ENCODE measurements at places on chromosomes 2 and 18.

DNA sequence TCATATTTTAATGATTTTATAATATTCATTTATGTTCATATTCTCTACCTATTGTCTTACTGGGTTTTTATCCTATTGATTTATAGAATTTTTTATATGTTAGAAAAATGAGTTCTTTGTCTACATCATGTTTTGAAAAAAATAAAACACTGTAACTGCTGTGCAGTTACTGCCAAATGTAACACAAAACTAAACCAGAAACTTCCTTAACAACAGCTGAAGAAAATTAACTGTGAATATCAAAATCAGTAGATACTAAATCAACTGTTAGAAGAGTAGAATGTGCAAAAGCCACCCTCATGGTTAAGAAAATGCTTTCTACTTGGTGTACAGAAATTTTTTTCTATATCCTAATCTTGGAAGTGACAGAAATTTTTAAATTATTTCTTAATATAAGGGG lies 69.5 kb downstream of the PTRHD1 start:
- no peak for DNase-seq

DNA sequence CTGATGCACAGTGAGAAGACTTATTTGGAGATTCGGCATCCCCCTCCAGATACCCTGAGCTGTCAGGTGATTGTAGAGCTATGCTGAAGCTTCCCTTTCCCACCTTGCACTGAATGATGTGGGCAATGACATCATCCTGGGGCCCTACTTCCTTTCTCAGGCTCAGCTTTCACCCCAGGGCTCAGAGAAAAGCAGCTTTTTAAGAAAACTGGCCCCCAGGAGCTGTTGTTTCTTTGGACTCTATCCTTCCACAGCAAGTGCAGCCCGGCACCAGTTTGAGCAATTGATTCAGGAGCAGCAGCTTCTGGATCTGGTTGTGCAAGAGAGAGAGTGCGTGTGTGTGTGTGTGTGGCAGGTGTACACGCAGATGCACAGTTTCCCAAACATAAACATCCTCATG lies 251.3 kb downstream of the ANAPC1 start:
- DNase-seq = no peak

DNA sequence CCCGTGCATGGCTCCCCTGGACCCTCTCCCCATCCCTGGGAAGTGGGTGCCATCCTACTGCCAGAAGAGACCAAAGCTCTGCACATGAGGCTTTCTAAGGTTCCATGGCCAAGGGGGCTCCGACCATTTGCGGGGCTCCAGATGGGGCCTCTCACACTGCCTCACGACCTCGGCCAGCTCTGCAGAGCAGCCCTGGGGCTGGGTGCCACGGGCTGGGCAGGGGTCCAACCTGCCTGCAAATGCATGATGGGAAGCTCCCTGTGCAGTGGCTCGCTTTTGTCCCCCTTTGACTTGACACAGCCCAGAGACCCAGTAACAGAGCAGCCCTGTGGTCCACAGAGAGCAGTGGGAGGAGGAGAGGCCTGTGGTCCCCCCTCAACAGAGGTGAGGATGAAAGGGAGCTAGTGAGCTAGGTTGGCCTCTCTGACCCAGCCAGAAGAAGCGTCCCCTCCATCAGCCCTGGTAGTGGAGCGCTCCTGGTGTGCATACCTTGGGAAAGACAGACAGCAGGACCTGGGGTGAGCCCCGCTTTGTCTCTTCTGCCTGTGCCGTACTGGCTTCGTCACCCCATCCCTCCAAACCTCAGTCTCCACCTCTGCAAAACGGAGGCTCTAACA lies 174.1 kb downstream of the DDX1 start:
- no peak for DNase-seq

DNA sequence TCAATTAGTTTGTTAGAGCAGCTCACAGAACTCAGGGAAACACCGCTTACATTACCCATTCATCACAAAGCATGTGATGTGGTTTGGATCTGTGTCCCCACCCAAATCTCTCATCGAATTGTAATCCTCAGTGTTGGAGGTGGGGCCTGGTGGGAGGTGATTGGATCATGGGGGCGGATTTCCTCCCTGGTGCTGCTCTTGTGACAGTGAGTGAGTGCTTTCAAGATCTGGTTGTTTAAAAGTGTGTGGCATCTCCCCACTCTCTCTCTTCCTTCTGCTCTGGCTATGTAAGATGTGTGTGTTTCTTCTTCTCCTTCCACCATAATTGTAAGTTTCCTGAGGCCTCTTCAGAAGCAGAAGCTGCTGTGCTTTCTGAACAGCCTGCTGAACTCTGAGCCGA lies 63.5 kb upstream of the AGPS start:
- no peak for DNase-seq

DNA sequence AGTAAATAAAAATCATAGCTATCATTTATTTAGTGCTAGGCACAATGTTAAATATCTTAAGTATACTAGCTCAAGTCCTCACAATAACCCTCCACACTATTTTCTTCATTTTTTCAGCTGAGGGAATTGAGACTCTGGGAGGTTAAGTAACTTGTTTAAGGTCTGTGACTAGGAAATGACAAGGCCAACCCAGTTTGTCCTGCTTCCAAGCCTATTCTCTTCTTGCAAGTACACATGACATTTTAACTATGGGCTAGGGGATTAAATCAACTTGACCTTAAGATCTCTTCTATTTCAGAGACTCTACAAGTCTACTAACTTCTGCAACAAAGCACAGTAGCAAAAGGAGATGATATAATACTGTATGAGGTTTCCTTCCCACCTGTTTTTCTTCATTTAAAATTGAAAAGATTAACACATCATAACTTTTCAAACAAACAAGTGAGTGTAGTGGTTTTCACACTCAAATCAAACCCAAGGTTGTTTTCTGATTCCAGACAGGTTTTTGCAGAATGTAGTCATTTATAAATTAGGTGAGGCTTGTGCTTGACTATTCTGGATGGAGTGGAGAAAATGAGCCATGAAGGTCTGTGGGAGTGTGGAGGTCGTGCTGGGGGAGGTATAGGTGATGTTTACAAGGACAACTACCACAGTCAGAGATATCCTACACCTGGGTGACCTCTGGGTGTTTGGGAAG lies 57.0 kb downstream of the CD28 start:
- no peak for DNase-seq

DNA sequence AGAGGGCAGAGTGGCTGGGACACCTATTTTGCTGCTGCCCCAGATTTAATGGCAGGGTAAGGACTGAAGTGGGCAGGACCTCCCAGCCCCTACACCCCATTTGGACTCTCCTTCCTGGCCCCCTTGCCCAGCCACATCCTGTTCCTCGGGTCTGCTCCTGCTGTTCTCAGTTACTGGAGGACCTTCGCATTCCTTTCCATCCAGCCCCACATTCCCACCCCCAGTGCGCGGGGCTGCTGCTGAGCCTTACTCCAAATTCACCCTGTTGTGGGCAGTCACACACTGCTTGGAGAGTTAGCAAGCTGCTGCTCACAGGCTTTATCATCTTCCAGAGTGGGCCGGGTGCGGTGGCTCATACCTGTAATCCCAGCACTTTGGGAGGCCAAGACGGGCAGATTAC lies 75.2 kb upstream of the SLC14A2 start:
- no peak for DNase-seq

DNA sequence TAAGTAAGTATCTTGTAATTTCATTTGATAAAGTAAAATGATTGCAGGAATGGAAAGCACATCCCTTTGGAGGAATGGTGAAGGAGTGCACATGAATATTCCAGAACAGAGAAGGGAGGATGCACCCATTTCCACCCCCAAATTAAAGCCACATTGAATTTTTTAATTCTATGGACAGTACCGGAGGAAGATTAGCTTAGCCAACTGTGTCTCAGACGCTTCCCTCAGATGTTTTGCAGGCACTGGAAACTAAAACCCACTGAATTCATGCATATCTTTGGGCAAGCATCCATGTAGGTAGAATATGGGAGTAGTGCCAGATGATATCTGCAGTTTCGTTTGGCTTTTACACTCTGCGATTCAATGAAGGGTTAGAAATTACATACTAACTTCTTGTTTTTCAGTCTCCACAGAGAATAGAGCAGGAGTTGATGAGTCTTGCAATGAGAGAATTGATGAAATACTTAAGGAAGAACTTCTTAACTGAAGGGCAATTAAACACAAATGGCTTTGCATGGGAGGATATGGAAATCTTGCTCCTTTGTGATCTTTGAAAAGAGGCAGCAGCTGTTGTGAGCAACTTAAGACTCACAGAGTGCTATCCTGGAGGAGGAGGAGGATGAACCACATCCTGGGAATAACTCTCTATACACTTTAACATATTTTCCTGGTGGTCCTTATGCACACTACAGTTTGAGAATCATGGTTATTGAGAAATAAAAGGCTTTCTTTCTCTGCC lies 71.7 kb upstream of the MYO3B start:
- DNase-seq = no peak

DNA sequence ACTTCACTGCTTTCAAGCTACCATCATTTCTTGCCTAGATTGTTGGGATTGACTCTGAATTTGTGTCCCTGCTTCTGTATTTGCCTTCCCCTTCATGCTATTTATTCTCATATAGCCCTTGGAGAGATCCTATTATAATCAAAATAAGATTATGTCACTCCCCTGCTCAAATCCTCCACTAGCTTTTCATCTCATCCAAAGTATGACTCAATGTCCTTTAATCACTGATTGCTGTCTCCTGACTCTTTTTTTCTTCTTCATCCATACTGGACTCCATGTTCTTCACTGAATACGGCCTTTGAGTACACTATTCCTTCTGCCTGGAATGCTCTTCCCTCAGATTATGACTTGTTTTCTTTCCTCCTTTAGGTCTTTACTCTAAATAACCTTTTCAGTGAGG lies 5.0 kb downstream of the RBKS start:
- peak; percentile 75 for DNase-seq

DNA sequence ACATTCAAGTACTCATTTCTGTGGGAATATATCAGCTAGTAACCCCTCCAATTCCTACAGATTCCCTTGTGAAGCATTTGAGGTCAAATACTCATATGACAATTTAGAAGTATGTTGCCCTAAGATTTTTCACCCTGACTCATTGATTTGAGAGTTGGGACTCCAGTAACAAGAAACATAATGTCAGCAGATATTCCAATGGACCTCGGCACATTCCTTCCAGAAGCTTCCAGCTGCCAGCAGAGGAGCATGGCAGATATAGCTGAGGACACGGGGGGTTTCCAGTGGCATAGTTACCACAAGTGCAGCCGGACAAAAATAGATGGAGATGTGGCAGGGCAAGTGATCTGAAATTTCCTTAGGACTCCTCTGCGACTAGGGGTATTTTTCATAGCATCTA lies 101.9 kb upstream of the ARHGAP28 start:
- DNase-seq = peak; percentile 63

DNA sequence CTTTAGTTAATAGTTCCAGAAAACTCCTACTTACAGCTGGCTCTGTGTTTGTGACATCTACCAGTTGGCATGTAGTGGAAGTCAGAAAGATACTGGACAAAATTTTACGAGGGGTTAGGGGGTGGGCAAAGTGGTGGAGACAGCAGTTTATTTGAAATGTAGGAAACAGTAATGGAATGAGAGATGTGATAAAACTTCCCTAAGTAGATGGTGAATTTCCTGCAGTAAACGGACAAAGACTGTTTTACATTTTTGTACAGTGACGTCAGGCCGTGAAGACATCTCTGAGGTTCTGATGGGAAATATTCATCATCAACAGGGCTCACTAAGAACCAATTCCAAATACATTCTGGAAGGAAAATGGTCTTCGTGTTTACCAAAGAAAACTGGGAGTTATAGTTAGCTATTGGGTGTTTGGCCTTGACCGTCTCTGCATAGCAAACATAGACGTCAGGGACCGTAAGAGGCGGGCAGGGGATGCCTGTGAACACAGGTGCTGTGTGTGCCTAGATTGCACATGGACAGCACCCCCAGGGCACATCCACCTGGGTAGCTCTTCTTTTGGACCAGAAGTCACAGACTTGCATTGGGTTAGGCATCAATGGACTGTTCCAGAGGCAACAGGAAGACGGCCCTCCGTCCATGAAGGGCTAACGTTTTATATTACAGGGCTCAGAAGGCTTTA lies 131.5 kb downstream of the ZNF516 start:
- no peak for DNase-seq

DNA sequence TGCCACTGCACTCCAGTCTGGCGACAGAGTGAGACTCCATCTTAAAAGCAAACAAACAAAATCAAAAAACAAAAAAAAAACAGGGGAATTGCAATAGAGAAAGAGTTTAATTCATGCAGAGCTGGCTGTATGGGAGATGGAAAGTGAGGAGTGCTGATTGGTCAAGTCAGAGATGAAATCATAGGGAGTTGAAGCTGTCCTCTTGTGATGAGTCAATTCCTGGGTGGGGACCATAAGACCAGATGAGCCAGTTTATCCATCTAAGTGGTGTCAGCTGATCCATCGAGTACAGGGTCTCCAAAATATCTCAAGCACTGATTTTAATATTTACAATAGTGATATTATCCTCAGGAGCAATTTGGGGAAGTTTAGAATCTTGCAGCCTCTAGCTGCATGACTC lies 45.3 kb downstream of the FRZB start:
- DNase-seq = no peak

DNA sequence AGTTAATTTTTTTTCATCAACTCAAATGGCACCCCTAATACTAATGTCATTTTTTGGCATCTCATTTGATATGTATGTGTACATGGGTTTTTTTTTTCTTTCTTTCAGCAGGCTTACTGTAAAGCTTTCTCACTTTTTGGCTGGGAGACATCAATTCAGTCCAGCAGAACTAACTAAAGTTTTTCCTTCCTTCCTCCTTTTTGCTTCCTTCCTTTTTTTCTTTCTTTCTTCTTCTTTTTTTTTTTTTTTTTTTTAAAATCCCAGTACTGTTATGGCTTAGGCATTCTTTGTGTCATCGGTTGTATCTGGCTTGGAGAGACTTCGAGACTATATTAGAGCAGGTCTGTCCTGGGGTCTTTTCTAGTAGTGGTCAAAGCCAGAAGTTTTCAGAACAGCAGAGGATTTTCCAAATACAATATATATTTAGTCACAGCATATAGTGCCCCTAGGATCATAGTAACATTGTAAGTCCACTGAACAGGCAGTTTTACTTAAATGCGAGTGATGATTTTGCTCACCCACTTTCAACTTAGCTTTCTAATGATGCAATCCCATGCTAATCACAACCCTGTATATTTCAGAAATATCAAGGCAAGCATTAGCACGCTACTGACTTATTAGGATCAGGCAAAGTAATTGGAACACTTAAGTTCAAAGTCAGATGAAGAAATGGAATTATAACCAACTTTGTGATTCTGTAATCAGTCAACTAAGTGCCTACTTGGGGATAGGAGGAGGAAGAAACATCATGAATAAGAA lies 4.0 kb downstream of the KLHL29 start:
- no peak for DNase-seq

GRCh38 chr2:43074592-43075053 lies 151.8 kb downstream of the ZFP36L2 start:
- no peak for DNase-seq

GRCh38 chr18:2529154-2529553 lies 42.2 kb downstream of the METTL4 start:
- DNase-seq = peak; percentile 14
